Caki2 (cell line): ENCODE measurements at places on chromosomes 7 and 10. TPM values are rescaled to one million over a fixed set of nuclear protein-coding genes. Genes with fewer than 3 reads are reported as not detected.

DNA sequence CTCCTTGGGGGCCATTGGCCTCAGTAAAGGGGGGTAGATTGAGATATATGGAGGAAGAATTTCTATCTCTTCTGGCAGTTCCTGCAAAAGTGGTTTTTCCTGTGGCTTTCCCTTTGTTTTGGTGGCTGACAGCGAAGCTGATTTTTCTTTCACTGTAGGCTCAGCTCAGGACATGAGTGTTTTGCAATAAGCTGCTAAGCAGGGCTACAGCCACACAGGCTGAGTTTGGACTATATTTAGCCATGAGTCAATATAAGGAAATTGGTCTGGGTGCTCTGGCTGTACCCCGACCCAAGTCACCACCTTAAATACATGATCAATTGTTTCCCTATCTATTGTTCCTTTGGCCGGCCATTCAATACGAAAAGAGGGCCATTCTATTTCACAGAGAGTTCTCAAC is 212.7 kb upstream of the KCND2 start:
- DNase-seq, result no peak

DNA sequence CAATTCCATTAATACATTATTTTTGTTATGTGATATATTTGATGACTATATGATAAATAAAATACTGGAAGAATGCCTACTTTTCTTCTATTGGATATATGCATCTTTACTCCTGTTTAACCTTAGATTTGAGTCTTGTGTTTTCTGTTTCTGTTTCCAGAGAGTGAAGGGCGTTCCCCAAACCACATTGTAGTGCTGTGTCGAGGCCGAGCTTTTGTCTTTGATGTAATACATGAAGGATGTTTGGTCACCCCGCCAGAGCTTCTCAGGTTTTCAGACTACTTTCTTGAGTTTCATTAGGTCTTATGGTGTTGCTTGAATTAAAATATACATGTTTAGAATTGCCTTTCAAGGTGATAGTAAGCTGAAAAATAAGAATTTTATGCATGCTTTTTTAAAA is 23.8 kb downstream of the CROT start:
- DNase-seq, result no peak

DNA sequence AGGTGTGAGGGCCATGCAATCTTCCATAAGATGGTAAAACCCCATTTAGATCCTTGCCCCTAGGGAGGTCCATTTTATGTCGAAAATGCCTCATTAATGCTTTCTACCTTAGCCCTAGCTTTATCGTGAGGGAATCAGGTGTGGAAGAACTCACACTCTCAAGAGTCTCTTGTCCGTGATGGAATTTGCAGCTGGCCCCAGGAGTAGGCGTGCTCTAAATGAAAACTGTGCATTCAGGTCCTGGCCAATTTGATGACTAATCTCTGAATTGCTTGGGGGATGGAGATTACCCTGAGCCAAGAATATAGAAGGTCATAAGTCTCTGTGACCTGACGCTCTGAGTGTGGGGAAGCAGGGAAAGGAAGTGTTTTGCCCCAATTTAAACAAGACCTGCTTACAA is 6.6 kb downstream of the C10orf90 start:
- DNase-seq, result no peak

Gene SPDYE2B
- total RNA-seq, result not detected in 2 replicates
